ENCODE measurements at places on chromosomes 13 and 19.

GRCh38 chr19:5231857-5232678, 108.5 kb downstream of the PTPRS start:
- DNase-seq: no peak

GRCh38 chr19:54029930-54030490, 33.7 kb downstream of the VSTM1 start:
- no peak for DNase-seq

DNA sequence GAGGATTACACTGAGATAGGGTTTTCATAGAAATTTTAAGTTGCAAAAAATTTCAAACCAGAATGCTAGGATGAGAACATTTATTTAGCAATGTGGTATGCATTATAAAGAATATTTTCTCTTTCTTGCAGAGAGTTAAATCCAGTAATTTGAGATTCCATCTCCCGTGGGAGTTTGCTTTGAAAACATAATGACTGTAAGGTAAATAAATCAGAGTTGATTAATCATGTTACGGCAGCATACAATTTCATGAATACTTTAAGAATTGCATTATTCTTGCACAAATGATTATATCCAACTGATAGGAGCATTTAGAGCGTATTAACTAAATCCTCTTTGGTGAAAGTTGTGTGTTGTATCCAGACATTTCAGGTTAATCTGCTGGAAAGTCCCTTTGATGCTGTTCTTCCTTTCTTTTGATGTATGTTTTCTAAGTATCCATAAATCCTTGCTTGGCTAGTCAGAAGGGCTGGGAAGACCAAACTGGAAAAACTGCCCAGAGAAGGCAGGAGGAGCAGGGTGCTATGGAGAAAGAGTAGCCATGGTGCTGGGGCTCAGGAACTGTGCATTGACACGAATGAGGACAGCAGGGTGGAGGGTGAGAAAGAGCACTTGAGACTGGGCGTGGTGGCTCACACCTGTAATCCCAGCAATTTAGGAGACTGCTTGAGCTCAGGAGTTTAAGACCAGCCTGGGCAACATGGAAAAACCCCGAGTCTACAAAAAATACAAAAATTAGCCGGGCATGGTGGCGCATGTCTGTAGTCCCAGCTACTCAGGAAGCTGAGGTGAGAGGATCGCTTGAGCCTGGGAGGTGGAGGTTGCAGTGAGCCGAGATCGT, 4.8 kb upstream of the GJA3 start:
- no peak for DNase-seq

GRCh38 chr19:56312787-56313657, 1.6 kb downstream of the ZSCAN5A start:
- no peak for DNase-seq

DNA sequence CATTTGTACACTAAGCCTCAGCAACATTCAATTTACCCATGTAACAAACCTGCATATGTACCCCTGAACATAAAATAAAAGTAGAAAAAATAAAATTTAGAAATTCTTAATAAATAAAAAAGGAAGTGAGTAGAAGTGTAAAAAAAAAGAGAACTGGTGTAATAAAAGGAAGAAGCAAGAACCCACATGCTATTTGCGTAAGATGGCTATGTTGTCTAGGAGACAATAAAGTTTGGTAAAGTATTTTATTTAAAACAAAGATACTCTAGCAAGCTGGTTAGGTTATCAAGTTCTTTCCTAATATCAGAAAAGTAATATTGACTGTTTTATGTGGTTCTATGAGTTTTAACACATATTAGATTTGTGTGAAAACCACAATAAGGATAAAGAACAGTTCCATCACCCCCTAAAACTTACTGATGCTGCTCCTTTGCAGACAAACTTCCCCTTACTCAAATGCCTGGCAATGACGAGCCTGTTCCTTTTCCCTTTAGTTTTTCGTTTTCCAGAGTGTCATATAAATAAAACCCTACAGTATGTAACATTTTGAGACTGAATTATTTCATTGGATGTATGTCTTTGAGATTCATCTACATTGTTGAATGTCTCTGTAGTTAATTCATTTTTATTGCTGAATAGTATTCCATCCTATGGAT, 98.9 kb downstream of the TNFSF13B start:
- no peak for DNase-seq

- no peak for DNase-seq
Observed at GRCh38 chr19:10888421-10888866, 17.1 kb downstream of the CARM1 start.

GRCh38 chr13:51955281-51955771, 55.9 kb downstream of the ATP7B start:
- no peak for DNase-seq

GRCh38 chr13:20118268-20119140, 42.3 kb downstream of the GJA3 start:
- DNase-seq: no peak

- no peak for DNase-seq
Observed at GRCh38 chr19:38378866-38379265, 4.5 kb downstream of the PSMD8 start.

DNA sequence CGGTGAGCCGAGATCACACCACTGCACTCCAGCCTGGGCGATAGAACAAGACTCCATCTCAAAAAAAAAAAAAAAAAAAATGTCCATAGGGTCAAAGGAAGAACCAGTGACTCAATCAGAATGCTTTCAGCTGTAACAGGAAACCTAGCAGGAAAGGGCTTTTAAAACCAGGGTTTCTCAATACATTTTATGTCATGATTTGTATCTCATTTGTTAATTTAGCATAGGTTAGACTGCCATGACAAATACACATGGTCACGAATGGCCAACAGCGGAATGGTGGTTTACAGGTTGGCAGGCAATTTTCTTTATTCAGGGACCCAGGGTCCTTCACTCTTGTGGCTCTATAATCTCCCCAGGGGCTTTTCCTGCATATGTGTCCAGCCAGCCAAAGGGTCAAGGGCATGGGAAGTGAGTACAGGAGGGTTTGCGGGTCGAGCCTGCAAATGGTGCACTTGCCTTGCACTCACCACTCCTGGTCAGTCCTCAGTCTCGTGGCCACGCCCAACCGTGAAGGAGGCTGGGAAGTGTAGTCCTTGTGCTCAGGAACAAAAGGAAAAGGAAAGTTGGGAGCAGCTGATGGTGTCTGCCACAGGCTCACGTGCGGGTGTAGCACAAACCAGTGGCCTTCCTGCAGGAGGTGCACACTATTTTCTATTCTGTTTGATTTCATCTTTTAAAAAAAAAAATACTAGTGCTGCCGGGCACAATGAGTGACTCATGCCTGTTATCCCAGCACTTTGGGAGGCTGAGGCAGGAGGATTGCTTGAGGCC, 14.8 kb downstream of the DHX34 start:
- DNase-seq: no peak

GRCh38 chr13:99133848-99134247, 66.8 kb upstream of the UBAC2 start:
- no peak for DNase-seq

- DNase-seq: no peak
Observed at GRCh38 chr19:16088351-16089009, 12.2 kb downstream of the TPM4 start.

- DNase-seq: no peak
Observed at GRCh38 chr13:51601601-51602565, 17.6 kb downstream of the WDFY2 start.

GRCh38 chr19:35213663-35214632, 14.6 kb downstream of the FAM187B start:
- DNase-seq: peak; percentile 93

GRCh38 chr13:52837850-52838249, 10.6 kb downstream of the PCDH8 start:
- no peak for DNase-seq

DNA sequence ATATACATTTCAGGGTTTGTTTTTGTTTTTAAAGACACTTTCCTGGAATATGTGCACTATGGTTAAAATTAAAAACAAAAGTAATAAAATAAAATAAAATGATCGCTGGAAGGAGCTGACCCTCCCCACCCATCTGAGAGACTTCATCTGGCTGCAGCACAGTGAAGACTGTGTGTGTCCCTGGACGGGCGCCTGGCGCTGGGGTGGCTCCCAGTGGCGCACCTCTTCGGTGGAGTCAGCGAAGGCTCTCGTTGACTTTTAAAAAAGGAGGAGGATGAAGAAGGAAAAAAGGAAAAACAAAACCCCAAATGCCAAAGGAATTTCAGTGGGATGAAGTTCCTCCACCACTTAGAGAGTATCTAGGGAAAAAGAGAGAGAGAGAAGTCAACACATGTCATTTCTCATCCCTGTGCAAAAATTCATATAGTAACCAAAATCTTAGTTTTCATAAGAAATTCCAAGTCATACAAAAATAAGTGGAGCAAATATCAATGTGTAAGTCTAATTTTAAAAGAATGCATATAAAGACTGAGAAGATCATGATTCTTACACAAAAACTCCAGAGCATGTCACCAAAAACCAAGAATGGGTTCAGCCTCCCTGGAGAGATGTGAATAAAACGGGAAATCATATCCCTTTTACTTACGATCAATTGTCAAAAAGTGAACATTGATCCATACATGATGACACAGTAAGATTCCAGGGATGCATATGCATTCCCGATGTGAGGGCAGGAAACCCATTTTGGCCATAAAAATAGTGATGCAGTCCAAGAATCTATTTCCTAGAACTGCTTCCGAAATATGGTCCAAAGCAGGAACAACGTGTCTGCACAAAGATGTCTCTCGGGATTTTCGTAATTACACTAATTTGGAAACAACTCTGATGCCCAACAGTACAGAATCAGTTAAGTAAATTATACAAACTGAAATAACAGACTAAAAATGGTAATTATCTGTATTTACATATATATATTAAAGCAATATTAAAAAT, 123.8 kb downstream of the STK24 start:
- DNase-seq: no peak
